Muscle of arm (tissue), 14 donors: ENCODE measurements at places on chromosomes 11 and 22.
A peak's percentile ranks its signal among the peaks of the same experiment; 100 is the strongest.

DNA sequence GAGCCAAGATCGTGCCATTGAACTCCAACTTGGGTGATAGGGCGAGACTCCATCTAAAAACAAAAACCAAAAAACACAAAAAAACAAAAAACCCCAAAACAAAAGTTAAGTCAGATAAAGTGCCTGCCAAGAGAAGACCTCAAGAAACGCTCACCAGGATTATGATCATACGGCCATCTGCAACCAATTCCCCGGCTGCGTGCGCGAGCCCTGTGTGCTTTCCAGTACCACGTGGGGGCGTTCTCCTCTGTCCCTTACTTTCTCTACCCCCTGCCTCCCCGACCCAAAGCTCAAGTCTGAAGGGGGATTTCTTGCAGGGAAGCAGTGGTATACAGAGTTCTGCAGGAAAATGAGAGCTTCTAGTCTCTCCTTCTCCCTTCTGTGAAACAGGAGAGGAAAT, 10.5 kb upstream of the RPS19BP1 start:
- DNase-seq = no peak

GRCh38 chr11:71293961-71294782, 41.8 kb upstream of the SHANK2 start:
- no peak for DNase-seq

DNA sequence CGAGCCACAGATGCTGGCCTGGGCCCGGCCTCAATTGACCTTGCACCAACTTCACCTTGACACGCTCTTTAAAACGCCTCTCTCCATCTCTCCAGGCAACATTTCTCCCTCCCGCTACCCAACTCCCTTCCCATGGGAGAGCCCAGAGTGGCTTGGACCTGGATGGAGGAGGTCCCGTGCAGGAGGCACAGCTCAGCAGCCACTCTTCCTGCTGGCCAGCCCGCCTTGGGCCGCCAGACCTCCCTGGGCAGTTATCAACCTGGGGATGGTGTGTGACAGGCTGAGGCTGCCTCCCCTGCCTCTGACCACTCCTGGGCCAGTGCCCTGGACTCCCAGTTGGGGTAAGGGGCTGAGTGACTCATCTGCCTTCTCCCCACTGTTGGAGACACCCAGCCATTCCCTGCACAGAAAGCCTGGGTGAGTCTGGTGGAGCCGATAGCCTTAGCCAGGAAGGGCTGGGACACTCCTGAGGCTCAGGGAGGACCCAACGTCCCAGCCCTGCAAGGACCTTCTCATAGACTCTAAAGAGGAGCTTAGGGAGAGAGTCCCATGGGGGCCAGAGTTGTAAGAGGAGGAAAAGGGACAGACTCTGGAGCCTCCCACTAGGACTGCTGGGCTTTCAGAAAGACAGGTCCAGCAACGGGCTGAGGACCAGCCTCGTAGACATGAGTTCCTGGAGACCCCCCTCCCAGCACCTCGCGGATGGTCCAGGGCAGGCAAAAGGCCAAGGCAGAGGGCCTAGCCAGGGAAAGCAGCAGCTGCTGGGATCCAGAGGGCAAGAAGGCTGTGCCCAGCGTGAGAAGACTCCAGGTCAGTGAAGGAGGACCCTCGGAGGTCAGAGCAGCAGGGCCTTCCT, 131.7 kb downstream of the CEP164 start:
- DNase-seq = no peak

DNA sequence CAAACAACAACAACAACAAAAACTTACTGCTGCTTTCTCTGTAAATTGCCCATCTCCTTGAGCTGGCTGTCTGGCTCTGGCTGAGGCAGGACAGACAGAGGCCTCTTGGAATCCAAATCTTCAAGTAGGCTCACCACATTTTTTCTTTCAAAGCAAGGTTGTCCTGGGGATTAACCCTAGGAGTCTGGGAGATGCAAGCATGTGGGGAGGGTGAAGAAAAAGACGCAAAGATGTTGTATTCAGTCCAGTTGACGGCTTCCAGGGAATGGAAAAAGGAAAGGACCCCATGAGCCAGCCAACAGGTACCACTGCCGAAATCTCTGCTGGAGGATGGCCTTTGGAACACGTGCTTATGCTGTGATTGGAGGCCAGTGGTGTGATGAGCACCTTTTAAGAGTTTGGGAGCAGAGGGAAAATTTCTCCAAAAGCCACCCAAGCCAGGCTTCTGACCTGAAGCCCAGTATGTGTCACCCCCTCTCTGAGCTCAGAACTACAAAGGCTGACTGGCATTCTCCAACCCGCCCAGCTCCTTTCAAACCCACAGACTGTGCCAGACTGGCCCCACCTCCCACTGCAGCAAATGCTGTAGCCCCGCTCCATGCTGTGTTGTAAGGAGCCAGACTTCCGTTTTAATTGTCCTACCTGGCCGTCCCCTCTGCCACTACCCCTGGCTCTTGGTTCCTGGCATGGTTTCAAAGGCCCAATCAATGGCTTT, 10.8 kb downstream of the BLID start:
- DNase-seq = no peak

DNA sequence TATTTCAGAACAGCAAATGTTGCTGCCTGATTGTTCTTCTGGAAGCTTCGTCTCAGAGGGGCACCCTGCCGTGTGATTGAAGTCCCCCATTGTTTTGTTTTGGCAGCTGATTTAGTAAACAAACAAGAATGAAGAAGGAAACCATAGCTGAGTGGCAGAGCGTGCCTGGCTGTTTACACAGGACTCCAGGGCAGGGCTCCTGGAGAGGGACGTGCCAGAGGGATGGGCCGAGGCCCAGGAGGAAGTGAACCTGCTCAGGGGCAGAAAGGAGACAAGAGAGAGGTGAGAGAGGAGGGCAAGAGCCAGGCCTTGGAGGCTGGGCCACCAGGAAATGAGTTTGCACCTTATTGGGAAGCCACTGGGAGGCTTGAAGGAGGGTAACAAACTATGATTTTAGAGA, 85.5 kb upstream of the B3GAT1 start:
- DNase-seq = no peak

DNA sequence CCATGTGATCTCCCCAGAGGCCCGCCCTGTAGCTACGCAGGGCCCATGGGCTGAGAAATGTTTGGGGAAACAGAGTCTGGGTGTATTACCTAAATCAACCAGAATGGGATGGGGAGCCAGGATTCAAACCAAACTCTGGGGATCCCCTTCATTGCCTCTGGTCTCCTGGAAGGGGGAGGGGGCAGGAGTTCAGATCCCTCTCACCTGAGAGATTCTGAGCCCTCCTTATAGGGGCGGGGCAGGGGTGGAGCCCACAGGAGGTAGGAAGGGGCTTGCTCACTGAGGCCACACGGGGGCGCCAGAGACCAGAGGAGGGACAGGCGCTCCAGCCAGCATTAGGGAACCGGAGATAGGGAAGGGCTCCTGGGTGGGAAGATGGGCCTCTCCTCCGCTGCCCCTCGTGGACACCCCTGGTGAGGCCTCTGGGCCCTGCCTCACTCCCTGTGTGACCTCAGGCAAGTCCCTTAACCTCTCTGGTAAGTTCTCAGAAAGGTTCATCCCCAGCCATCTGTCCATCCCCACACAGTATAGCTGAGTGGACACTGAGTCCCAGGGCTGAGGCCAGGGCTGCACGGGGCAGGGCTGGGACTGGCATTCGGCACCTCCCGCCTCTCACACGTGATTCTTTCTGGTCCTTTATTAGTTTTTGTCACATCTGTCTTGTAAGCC, 2.7 kb upstream of the CDC42BPG start:
- DNase-seq = peak; percentile 89

DNA sequence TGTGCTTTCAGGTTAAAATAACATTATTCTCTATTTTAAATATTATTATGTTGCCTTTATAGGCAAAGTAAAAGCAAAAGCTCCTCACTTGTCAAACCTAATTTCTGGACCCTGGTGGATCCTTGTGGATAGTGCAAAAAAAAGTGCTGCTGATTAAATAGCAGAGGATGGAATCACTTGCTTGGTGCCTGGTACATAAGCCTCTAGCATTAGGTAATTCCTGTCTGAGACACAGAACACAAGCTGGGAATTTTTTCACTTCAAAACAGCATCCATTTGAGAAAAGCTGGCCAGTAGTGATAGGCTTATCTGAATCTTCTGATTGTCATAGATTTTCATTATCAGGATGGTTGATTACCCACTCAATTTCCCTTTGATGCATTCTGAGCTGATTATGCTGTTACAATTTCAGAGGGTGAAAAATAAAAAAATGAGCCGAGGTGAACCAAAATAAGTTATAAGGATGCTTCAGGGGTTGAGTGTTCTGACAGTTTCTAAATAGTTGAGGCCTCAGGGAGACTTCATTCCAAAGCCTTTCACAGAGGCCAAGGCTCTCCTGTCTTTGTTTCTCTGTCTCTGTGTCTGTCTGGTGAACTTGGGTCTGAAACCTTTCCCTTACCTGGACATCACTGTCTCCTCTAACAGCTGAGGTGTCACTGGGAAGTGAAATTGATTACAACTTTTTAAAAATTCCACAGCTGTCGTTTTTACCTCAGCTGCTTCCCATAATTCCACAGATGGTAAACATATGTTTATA, 242.9 kb downstream of the NELL1 start:
- DNase-seq = no peak

DNA sequence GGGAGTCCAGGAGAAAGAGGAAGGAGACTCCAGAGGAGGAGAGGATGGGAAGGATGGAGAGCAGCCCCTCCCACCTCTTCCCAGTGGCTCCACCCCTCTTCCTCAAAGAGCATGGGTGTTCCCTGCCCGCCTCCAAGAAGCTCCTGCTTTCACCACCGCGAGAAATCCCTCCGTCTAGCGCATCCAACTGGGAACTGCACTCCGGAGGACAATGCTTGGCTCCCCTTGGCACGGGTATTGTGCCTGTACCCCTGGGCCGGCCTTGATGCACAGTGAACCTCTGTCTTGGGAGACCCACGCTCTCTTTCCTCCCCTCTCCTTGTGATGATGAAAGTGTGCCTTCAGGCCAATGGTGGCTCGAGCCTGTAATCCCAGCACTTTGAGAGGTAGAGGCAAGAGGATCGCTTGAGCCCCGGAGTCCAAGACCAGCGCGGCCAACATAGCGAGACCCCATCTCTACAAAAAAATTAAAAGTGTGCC, 14.9 kb upstream of the ADA2 start:
- DNase-seq = no peak
